CD8-positive, alpha-beta T cell (primary cell): ENCODE measurements at places on chromosomes 12 and 14.
A peak's percentile ranks its signal among the peaks of the same experiment; 100 is the strongest.

GRCh38 chr14:72075649-72076334, 143.6 kb downstream of the RGS6 start:
- DNase-seq, result no peak

- no peak for DNase-seq
These were observed 39.1 kb upstream of the LGR5 start for GRCh38 chr12:71400481-71400880.

DNA sequence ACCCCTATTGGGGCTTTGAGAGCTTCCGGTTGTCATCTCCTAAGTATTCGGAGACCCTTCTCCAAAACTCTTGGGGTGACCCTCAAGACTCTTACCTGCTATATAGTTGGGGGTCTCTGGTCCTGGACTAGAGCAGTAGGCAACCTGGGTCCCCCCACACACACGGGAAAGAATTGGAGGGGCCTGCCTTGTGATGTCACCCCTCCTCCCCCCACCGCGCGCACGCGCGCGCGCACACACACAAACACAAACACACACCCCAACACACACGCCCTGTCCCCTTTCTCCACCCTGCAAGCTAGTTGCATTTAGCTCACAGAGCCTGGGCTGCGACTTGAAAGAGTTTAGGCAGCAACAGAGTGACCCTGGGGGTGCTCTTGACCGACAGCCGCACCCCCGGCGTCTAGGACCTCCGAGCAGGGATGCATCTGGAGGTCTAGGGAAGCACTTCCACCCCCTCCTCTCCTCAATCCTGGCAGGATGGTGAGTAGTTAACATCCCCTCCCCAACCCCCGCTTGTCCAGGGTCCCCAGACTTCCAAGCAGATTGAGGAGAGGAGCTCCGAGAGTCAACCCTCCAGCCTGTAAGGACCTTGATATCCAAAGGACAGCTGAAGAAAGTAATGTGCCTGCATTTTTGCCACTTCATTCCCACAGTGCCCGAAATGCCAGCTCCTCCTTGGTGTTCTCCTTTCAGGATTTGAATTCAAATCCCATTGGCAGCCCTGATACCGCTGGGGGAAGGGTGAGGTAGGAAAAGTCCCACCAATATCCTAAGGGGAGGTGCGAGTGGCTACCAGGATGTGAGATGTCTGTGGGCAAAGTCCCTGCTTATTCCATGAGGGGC, 1.4 kb upstream of the DNAJC14 start:
- DNase-seq, result peak; percentile 55

DNA sequence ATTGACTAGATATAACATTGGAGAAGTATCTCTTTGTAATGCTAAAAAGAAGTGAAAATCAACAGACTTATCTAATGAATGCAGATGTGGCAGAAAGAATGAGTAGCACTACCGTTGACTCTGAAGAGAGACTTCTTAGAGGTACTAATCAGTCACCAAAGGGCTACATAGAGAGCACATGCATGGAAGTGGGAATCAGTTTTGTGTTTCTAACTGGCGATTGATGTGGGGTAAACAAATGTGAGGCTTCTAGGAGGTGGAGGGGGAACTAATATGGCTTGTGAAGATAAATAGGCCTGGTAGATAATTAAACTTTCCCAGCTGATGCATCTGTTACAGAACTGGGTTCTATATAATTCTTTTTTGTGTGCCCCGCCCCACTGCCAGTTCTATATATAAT, 10.5 kb downstream of the COCH start:
- DNase-seq, result no peak

- no peak for DNase-seq
These were observed 124.9 kb downstream of the DACT1 start for GRCh38 chr14:58762629-58763028.

DNA sequence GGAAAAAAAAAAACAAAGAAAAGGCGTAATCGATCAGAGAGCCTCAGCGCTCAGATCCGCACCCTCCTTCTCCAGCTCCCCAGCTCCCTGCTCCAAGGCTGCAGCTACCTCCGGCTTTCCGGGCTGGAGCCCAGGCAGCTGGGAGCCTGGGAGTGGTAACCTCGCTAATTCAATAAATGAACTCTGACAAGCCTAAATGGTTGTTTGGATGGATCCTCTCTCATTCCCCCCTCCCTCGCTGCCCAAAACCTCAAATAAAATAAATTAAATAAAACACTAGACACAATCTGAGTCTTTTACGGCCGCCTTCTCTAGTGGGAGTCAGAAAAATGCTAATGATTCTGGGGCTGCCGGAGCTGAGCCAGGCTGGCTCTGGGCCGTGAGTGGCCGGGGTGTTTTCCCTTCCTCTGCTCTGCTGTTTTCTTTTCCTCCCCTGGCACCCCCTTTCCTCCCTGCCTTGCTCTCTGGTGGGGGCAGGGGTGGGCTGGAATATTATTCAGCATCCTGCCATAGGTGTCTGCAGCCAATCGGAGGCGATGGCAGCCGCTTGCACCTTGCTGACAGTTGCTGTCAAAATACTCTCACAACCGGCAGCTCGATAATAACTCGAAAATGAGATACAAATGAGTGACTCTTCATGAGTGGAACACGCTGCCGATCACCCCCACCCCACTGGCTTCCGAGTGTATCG, 76.1 kb downstream of the RBM19 start:
- DNase-seq, result no peak

DNA sequence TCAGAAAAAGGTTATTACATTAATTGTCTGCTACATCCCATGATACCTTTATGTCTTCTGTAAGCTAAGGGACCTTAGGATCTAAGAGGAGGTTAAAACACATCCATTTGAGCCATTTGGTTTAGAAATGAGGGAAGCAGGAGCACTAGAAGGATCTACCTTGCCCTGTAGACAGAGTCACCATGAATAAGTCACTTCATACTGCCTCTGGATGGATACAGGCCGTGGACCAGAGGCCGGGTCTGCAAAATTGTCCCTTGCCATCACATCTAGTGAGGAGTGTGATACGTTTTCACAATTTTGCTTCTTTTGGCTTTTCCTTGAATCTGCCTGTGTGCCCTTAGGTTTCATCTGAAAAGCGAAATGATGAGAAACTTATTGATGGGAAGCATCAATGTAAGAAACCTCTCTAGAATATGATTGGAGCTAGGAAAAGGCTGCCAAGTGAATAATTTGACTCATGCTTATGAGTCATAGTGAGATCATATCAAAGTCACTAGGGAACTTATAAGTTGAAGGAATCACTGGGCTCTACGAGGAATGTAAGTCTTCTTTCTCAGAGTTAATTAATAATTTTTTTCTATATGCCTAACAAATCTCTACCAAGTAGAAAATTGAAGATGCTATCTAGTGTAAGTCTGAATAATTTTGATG, 10.8 kb downstream of the GLRX5 start:
- no peak for DNase-seq

DNA sequence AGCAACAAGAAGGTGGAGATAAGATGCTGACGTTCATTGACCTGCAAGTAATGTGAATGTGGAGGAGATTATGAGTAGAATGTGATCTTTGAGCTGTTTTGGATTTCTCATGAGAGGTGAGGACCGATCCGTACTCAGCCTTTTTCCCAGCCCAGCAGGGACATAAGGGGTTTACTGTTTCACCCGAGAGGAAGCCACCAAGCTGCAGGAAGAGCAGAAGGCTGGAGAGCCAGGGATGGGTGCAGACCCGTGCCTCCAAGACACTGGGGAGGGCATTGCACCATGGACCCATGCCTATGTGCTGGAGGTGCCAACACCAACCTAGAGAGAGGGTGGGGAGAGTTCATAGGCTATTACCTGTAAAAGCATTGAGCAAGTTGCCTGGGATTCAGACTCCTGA, 206.0 kb upstream of the DIO3 start:
- DNase-seq, result no peak

DNA sequence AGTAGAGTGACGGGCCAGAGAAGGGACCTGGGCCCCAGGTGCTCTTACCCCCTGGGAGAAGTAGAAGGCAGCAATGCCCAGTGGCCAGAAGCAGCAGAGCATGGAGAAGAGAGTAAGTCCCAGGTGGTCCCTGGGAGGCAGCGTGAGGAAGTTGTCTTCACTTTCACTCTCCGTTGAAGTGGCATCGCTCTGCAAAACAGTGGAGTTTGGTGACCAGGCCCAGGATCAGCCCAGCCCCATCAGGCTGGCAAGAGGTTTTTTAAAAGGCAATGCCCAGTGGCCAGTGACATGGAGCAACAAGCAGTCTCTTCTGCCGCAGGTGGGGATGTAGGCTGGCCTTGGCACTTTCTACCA, 18.2 kb downstream of the SYNDIG1L start:
- no peak for DNase-seq

- no peak for DNase-seq
These were observed 221.8 kb upstream of the RTL1 start for GRCh38 chr14:101125313-101125712.

DNA sequence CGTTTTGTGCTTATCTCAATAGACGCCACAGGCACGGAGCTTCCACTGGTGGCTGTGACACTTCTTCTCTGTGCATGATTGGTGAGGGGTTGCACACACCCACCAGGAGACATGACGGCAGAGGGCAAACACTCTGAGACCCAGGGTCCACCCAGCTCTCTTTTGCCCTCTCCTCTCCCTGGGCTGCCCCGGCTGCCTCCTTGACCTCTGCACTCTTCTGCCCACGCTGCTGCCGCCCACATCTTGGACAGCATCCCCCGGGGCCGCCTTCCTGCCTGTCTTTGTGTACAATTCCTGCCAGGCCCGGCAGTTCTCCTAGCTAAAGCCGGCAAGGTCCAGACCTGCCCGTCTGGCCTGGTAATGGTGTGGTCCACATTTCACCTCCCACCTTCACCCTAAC, 44.7 kb downstream of the DPF3 start:
- no peak for DNase-seq

DNA sequence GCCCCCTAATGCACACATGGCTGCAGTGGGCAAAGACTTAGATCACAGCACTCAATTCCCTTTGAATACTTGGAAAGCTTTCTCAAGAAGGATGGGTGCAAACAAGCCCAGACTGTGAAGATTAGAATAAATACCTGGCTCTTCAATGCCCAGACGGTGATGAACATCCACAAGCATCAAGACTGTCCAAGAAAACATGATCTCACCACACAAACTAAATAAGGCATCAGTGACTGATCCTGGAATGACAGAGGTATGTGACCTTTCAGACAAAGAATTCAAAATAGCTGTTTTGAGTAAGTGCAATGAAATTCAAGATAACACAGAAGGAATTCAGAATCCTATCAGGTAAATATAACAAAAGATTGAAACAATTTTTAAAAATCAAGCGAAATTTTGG, 43.8 kb upstream of the ZDHHC17 start:
- DNase-seq, result no peak

DNA sequence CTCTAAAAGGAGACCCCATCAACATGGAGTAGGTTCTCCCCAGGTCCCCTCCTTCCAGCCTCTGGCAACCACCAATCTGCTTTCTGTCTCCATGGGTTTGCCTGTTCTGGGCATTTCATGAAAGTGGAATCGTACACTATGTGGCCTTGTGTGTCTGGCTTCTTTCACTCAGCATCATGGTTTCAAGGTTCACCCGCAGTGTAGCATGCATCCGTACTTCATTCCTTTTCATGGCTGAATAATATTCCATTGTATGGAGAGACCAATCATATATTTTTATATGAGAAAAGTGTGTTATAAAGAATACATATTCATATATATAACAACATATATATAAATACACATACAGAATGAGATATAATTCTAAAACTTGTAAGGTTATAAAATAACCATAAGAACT, 19.8 kb downstream of the NCOR2 start:
- DNase-seq, result no peak
